Activated naive CD8-positive, alpha-beta T cell treated with anti-CD3 and anti-CD28 coated beads for 36 hours (primary cell): ENCODE measurements at places on chromosomes 11 and 22.

GRCh38 chr11:102026217-102026616, 21.0 kb upstream of the CFAP300 start:
- DNase-seq, result no peak

- no peak for DNase-seq
Observed at GRCh38 chr11:107860688-107861087, 2.1 kb upstream of the SLC35F2 start.

- DNase-seq, result no peak
Observed at GRCh38 chr11:47415091-47415854, 6.9 kb downstream of the SLC39A13 start.

- DNase-seq, result no peak
Observed at GRCh38 chr11:117435326-117435725, 107.7 kb downstream of the CEP164 start.

DNA sequence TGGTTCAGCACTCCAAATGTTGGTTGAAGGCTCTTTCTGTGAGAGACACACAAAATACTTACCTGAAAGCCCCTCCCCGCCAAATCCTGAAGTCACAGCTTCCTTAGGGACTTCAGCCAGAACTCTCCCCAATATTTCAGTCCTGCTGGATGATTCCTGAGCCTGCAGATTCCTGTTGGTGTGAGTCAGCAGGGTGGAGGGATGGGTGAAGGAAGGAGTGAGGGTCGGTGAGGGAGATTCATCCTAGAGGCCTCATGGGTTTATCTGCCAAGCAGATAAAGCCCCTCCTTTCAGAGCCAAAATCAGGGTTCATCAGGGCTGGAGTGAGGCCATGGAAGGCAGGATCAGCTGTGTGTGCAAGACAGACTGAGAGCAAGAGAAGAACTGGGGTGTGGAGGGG, 37.9 kb downstream of the SMIM38 start:
- no peak for DNase-seq

DNA sequence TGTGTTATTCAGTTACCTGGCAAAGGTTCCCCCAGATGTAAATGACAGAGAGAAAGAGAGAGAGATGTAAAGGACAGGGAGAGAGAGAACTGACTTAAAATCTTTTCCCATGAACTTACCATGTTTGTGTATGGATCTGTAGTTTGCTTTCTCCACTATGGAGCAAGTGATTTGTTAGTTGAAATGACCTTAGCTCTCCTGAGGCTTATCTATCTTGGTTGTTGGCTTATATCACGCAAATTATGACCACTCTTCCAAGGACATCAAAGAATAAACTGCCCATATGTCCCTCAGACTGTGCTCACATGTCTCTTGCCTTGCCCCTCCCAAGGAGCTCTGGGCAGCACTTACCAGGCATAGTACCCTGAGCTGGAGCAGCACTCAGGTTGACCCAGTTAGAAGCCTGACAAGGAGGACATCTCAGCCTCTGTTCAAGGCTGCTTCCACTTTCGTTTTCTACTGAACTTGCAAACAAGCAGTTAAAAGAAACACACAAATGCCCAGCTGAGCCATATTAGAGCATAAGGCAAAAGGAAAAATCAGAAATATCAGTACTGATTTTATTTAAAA, 95.3 kb upstream of the RCN1 start:
- DNase-seq, result no peak

DNA sequence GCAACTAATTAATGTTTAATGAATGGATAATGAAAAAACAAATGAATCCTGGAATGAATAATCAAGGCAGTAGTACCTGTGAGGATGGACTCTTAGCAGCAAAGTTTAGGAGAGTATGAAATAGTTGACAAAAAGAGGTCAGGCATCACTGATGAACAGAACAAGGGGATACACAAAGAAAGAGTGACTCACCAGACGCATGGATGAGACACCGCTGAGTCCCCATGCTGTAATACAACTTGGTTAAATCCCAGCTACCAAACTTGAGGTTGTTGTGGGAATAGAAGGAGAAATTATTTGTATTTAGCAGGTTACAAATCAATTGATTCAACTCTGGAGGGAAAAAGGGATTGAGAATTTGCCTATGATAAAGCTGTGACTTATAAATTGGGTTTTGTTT, 976.9 kb upstream of the TENM4 start:
- no peak for DNase-seq

DNA sequence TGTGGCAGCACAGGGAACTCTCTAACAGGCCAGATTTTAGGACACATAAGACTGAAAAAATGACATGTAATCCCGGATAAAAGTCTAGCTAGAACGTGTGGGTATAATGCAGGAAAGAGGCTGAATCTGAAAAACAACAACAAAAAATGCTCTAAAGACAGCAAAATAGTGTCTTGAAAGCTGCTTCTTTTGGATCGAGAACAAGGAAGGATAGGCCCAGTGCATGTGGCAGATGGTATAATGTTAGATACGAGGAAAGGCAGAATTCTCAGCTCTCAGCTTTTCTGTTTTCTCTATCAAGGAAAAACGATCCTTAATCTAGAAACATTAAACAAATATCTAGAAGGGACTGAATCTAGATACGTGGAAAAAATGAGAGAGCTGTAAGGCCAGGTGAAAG, 33.8 kb upstream of the PARVA start:
- DNase-seq, result no peak

DNA sequence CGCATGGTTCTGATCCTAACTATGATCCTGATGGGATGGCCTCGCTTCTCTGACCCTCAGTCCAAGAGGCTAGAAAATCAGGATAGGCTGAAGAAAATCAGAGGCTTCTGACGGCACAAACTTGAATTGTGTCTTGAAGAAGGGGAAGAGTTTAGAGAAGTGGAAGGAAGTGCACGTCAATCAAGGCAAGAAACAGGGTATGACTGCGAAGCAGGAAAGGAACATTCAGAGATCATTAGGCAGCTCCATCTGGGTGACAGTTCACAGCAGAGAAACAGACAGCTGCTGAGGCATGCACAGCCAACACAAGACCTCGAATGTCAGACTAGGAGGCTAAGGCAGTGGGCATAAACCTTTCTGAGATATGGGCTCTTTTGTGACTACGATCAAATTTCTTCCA, 29.3 kb downstream of the CLPB start:
- DNase-seq, result no peak

- no peak for DNase-seq
Observed at GRCh38 chr11:29129844-29130243, 887.0 kb downstream of the KCNA4 start.

DNA sequence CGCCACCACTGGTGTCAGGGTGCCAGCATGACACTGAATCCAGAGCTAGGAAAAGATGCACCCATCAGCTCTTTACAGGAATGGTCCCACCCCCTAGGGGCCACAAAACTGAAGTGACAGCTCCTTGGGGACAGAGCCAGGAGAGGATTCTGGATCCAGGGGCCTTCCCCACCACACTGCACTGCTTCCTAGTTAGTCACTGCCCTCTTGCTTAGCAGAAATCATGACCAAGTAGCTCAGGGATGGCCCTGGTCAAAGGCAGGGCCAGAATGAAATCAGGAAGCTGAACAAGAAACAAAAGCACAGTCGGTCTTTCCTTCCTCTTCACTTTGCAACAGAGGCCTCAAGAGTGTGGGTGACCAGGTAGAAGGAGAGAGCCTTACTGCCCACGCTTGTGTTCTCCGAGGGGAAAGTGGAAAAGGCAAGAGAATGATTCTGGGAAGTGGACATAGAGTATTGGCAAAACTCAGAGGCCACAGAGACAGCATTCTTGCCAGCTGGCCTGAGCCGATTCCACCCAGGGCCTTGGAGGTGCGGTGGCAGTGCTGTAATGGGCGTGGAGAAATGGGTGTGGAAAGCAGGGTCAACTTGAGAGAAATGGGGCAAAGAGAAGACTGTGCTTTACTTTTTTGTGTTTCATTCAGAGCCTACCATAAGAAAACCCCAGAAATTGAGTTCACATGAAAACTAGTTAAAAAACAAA, 39.8 kb downstream of the KCNJ1 start:
- no peak for DNase-seq
